ENCODE measurements at places on chromosomes 6 and 20.

DNA sequence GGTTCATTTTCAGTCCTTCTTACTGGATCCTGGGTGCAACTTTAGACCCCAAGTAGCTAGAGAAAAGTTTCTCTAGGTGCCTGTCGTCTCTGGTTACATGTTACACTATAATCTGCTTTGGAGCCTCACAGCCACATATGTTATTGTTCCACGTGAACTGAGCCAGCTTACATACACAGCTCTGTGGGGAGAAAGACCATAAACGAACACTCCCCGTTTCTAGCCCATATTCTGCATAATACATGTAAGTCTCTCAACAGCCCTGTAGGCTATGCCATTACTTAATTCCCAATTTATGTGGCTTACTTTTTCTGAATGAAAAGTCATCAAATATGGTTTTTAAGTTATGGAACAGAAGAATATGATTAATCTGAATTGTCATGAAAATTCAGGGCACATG is 233.8 kb downstream of the BCKDHB start:
- no peak for DNase-seq

DNA sequence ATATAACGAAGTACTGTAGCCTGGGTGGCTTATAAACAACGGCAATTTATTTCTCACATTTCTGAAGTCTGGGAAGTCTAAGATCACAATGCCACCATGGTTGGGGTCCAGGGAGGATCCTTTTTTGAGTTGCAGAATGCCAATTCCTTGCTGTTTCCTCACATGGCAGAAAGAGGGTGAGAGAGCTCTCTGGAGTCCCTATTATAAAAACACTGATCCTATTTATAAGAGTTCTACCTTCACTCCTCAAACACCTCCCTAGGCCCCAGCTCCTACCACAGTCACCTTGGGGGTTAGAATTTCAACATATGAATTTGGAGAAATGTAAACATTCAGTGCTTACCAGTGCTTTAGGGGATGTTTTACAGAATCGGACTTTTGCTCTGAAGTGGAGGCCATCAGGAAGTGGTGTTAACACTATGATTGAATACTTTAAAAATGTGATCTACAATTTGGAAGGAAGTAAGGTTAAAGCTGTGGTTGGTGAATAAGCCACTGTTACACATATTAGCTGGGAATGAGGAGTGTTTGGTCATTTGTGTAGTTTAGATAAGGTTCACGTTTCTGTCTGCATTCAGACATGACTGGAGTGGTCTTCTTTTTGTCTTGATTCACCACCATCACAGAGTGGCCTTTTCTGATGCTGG is 79.9 kb upstream of the SPTLC3 start:
- peak; percentile 78 for DNase-seq

DNA sequence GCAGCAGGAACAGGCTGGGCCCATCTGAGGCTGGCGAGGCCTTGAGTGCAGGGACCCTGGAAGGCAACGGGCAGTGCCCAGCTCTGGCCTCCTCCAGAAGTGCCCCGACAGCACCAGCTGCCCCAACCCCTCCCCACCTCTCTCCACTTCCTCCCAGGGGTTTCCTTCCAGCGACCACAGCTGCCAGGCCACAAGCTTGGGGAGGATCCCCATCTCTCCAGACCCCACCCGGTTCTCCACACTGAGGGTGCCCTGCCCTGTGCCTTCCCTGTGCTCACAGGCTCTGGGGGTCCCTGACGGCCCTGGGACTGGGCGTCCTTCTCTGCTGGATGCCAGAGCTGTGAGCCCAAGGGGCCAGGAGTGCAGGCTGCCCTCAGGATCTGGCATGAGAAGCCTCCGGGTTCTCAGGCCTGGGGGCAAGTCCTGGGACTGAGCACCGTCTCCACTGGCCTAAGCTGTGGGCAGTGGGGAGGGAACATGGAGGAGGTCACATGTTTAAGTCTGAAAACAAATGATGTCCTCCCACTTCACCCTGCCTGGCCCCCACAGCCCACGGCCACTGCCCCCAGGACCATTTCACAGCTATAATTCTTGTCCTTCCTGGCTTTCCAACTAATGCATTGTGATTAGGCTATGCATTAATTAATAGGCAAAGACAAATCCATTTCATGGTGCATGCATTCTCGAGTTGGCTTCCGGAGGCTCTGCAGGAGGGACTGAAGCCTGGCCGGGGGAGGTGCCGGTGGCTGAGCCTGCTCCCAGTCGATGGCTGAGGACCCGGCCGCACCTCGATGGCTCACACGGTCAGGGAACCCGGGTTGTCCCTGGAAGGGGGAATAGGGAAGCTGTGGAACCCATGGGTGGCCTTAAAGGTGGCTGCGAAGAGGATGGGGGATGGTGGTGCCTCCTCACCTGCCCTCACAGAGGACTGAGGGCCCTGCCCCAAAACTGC is 24.4 kb downstream of the BHLHE23 start:
- no peak for DNase-seq

- peak; percentile 40 for DNase-seq
These were observed 5.7 kb downstream of the KDM1B start for GRCh38 chr6:18160911-18161310.

DNA sequence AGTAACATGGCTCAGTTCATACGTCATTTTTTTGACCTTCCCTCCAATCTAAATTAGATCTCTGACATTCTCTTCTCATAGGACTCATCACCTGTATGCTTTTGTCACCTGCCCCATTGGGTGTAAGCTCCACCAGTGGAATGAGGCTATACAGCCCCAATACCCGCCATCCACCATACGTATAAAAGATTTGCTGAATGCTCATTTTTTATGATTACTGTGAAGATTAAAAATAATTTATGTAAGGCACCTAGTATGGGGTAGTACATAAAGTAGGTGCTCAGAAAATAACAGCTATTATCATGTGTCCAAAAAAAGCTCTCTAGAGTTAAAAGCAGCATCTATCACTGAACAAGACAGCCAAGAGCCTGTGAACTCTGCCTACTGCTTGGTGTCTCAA is 24.1 kb downstream of the NCOA5 start:
- DNase-seq = no peak

GRCh38 chr6:148134592-148134991 is 208.0 kb upstream of the SASH1 start:
- DNase-seq = no peak

DNA sequence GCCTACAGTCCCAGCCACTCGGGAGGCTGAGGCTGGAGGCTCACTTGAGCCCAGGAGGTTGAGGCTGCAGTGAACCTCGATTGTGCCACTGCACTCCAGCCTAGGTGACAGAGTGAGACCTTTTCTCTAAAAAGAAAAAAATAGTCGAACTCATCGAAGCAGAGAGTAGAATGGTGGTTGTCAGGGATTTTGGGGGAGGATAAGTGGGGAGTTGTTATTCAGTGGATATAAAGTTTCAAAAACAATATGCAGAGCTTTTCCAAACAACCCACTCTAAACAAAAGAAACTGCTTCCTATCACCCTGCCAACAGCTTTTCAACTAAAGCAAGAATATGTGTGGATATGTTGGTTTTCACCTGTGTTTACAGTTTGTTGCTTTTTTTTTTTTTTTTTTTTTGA is 11.6 kb upstream of the MAK start:
- DNase-seq = no peak

DNA sequence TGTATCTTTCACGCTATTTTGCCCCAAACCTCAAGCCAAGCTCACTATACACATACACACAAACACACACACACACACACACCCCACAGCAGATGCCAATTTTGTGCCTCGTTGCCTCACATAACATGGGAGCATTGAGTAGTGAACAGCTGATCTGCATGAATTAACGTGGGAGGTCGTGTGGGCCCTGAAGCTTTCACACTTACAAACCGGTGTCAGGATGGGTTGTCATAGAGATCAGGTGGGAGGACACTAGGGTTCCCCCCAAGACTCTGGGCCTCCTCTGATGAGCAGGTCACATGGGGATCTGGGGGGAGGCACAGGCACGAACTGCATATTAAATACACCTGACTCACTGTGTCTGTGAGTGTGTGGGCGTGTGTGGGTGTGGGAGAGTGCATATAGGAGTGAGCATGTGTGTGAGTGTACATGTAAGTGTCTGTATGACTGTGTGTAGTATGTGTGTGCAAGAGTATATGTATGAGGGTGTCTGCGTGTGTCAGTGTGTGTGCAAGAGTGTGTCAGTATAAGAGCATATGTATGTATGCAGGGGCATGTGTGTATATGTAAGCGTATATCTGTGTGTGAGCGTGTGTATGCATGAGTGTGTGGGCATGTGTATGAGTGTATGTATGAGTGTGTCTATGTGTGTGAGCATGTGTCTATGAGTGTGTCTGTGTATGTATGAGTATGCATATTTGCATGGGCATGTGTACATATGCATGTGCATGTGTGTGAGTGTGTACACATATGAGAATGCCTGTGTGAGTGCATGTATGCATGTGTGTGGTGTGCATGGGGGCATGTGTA is 370.4 kb downstream of the PREX1 start:
- no peak for DNase-seq

DNA sequence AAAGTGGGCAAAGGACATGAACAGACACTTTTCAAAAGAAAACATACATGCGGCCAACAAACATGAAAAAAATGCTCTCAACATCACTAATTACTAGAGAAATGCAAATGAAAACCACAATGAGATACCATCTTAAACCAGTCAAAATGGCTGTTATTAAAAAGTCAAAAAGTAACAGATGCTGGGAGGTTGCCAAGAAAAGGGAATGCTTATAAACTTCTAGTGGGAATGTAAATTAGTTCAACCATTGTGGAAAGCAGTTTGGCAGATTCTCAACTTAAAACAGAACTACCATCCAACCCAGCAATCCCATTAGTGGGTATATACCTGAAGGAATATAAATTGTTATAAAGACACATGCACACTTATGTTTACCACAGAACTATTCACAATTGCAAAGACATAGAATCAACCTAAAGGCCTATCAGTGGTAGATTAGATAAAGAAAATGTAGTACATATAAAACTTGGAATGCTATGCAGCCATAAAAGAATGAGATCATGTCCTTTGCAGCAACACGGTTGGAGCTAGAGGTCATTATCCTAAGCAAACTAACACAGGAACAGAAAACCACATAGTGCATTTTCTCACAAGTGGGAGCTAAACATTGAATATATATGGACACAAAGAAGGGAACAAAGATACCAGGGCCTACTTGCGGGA is 16.3 kb downstream of the CENPQ start:
- no peak for DNase-seq

- DNase-seq = no peak
These were observed 23.6 kb upstream of the ECHDC1 start for GRCh38 chr6:127367023-127367375.

DNA sequence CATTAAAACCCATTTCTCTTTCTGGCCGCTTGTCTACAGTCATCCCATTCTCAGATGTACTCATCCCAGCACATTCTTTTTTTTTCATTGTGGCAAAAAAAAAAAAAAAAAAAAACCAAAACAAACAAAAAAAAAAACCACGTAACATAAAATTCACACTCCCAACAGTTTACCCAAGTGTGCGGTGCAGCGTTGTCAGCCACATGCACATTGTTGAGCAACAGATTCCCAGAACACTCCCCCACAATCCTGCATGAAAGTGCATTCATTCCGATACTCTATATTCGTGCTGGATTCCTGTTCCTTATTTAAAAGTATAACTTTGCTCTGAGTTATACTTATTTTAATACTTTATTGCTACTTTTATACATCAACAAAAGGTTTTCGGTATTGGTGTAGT is 96.0 kb downstream of the SASH1 start:
- DNase-seq = no peak

- DNase-seq = no peak
These were observed 713.9 kb downstream of the COL12A1 start for GRCh38 chr6:74491844-74492374.

GRCh38 chr6:158488065-158488464 is 71.8 kb upstream of the TMEM181 start:
- peak; percentile 97 for DNase-seq

DNA sequence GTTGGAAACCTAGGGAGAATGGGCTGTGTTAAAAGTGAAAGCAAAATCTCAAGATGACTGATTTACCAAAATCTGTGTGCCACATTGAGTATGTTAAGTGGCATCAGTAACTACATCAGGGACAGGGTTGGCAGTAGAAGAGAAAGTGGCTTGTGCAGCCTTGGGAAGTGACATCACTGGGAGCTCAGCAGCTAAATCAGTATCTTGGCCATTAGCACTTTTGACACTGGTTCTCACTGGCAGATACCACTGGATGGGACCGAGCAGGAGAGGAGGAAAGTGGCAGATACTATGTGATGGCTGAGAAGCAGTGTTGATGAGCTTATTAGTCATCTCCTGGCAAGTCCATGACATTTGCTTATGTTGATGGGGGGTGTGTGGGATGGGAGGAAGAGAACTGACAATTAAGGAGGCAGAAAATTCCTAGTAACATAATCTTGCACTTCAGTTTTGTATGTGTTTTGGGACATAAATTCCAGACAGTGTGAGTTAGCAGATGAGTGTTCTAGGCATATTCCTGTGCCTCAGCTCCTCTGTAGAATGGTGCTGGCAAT is 322.2 kb downstream of the SOX4 start:
- DNase-seq = peak; percentile 61

DNA sequence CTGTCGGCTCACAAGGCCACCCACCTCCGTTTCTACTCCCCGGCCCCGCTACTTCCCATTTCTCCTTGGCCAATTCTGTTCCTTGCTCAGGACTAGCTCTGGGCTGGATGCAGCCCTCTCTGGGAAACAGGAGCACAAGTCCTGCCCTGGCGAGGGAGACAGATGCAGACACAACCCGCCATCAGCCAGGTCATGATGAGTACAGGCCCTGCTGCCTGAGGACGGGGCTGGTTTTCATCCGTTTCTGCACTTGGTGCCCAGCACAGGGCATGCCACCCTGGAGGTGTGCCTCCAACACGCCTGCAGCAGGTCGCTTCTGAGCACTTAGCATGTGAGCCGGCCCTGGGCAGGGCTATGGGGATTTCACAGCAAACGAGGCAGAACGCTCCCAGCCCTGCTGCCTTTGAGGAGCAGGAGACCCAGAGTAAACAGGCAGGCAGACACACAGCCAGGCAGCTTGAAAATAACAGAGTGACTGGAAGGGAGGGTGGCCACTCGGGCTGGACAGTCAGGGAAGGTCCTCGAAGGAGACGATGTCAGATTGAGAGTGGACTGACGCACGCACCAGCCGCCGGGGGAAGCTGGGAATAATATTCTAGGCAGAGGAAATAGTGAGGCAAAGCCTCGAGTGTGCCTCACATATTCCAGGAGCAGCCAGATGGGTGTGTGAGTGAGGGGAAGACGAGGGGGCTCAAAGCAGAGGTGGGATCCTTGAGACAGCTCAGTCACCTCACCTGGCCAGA is 21.2 kb upstream of the VSTM2L start:
- no peak for DNase-seq

- DNase-seq = no peak
These were observed 243.3 kb downstream of the EPHA7 start for GRCh38 chr6:93176070-93176469.

DNA sequence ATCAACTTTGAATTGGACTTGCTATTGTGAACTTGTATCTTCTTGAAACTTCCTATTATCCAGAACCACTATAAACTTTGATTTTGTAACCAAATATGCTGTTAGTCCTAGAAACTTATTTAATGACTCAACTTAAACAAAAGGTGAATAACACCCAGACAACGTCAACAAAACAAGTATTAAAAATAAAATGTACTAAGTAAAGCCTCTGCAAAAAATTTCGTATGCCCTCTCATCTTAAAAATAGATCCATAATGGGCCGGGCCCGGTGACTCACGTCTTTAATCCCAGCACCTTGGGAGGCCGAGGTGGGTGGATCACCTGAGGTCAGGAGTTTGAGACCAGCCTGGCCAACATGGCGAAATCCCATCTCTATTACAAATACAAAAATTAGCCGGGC is 401.7 kb downstream of the ESR1 start:
- peak; percentile 55 for DNase-seq

- DNase-seq = peak; percentile 39
These were observed 26.7 kb upstream of the TTPAL start for GRCh38 chr20:44448753-44449546.

- DNase-seq = peak; percentile 79
These were observed 59.1 kb upstream of the CCN6 start for GRCh38 chr6:111994791-111995190.

All from epithelial cell of esophagus (primary cell).